ENCODE measurements at places on chromosomes 12 and 14. TPM values are rescaled to one million over a fixed set of nuclear protein-coding genes. Genes with fewer than 3 reads are reported as not detected.
A peak's percentile ranks its signal among the peaks of the same experiment; 100 is the strongest.

DNA sequence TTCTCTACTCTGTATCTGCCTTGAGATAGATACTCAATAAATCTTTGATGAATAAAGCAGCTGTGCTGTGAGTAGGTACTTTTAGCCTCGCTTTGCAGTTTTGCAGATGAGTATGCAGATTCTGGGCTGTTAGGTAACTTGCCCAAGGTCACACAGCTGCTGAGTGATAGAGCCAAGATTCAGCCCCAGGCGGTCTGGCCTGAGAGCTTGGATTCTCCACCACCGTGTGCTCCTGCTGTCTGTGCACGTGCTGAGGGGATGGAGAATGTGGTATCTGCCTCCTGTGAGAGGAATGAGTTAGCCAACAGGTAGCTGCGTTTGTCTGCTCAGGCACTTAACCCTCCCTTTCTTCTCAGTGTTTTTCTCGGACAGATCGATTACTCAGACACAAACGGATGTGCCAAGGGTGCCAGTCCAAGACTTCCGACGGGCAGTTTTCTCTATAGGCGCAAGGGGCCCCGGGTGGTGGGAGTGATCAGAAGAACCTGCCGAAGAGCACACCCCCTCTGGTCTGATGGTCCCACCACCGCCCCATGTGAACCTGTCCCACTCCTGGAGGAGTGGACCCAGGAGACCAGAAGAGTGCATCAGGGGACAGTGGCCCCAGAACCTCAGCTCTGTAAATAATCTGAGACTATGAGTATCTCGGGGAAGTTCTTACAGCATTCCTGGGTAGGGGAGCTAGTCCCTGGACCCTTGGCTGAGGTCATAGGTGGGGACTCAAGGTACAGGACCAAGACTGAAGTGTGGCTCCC lies 6.6 kb upstream of the CSAD start:
- H3K36me3 ChIP-seq = peaks cover 75% of the 10 kb centered on the region
- H3K4me1 ChIP-seq = peaks cover 20% of the 10 kb centered on the region
- no peak overlapping the region for H3K4me3 ChIP-seq
- H3K27ac ChIP-seq = no peak overlapping the region
- DNase-seq = no peak

Gene FERMT2
- 44.3 TPM for total RNA-seq

DNA sequence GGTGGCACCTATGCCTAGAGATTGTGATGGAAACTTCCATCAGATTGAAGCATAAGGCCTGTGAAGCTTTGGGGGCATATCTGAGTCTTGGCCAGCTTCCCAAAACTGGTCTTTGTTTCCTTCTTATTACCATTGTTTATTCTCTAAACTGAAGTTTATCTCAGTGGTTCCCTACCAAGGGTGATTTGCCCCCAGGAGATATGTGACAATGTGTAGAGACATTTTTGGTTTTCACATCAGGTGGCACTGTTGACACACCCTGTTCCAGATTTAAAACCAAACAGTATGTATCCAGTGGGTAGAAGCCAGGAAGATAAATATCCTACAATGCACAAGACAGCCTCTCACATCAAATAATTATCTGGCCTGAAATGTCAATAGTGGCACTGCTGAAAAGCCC lies 22.1 kb downstream of the RASSF9 start:
- no peaks in the 10 kb centered on the region for H3K36me3 ChIP-seq
- no peak overlapping the region for H3K4me3 ChIP-seq
- H3K27ac ChIP-seq = no peak overlapping the region
- DNase-seq = no peak

Gene CAND1
- total RNA-seq = 29.2 TPM

DNA sequence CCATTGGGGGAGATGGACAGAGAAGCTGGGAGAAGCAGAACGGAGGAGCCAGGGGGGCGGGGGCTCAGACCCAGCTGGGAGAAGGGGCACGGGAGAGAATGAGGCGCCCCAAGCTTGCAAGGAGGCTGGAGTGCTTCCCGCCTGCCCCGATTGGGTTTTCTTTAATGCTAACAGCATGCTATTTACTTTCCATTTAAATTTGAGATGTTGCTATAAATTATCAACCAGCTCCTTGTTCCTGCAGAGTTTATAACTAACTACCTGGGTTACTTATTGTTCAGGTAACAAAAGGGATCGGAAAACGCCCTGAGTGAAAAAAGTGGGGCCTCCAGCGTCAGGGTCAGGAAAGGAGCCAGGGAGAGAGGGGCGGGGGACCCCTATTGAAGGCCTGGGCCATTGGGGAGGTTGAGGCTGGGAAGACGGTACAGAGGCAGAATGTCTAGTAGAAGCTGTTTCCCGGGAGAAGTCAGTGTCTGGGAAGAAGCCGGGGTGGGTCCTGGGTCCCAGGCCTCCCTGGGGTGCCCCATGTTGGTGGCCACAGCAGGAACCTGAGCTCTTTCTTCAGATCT lies 2.5 kb downstream of the HNF1A start:
- H3K36me3 ChIP-seq = no peaks in the 10 kb centered on the region
- peak overlapping the region; percentile 66 for H3K4me3 ChIP-seq
- DNase-seq = peak; percentile 83

- H3K4me3 ChIP-seq = no peak overlapping the region
- H3K36me3 ChIP-seq = no peaks in the 10 kb centered on the region
- H3K27me3 ChIP-seq = no peaks in the 10 kb centered on the region
- DNase-seq = no peak
- H3K27ac ChIP-seq = no peak overlapping the region
- no peaks in the 10 kb centered on the region for H3K4me1 ChIP-seq
These were observed 193.9 kb downstream of the BCAT1 start for GRCh38 chr12:24754690-24755638.

GRCh38 chr12:18570543-18570942 lies 167.3 kb downstream of the PLCZ1 start:
- H3K36me3 ChIP-seq = peaks cover 5% of the 10 kb centered on the region
- H3K27me3 ChIP-seq = no peaks in the 10 kb centered on the region
- no peak overlapping the region for H3K4me3 ChIP-seq
- DNase-seq = no peak
- no peak overlapping the region for H3K27ac ChIP-seq

Gene NID2
- 20.4 TPM for total RNA-seq

GRCh38 chr14:35368583-35369392 lies 35.8 kb downstream of the NFKBIA start:
- H3K4me1 ChIP-seq = peaks cover 18% of the 10 kb centered on the region
- DNase-seq = no peak
- H3K4me3 ChIP-seq = no peak overlapping the region
- no peak overlapping the region for H3K27ac ChIP-seq
- no peaks in the 10 kb centered on the region for H3K36me3 ChIP-seq
- no peaks in the 10 kb centered on the region for H3K27me3 ChIP-seq

Gene GALNT9
- total RNA-seq = not detected

GRCh38 chr14:105865904-105866840 lies 339.8 kb downstream of the TMEM121 start:
- no peaks in the 10 kb centered on the region for H3K36me3 ChIP-seq
- H3K4me3 ChIP-seq = no peak overlapping the region
- no peak for DNase-seq
- no peaks in the 10 kb centered on the region for H3K27me3 ChIP-seq
- H3K4me1 ChIP-seq = no peaks in the 10 kb centered on the region

- no peaks in the 10 kb centered on the region for H3K36me3 ChIP-seq
- H3K27ac ChIP-seq = no peak overlapping the region
- no peak for DNase-seq
- H3K27me3 ChIP-seq = peaks cover 4% of the 10 kb centered on the region
- H3K4me1 ChIP-seq = peaks cover 33% of the 10 kb centered on the region
These were observed 3.2 kb downstream of the MGST1 start for GRCh38 chr12:16350682-16351081.

Gene SIX6
- total RNA-seq = not detected

DNA sequence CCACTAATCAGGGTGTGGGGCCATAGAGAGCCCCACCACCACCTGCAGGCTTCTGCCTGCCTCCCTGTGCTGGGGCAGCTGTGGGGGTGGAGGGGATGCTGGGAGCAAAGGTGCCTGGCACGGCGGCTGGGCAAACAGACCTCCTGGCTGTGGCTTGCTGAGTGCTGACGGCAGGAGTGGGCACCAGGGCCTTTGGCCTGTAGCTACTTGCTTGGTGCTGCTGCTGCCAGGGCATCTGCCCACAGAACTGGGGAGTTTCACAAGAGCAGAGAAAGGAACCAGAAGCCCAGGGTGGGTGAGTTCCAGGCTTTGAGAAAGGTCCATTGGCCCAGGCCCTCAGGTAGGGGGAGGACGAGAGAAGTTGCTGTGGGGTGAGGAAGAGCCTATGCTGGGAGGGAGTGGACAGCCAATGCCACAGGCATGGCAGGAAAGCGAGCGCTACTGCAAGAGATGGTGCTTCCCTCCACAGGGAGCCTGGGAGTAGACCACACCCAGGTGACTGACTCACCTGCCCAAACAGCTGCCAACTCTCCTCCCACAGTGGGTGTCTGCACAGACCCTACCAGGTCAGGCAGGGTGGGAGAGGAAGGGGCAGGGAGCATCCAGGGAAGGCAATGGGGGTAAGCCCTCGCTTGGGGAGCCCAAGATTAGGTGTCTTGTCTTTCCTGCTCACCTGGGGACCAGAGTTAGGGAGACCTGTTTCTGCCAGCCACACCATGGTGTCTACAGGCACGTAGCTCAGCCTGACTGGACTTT lies 39.0 kb upstream of the HDAC7 start:
- no peaks in the 10 kb centered on the region for H3K27me3 ChIP-seq
- DNase-seq = no peak
- H3K36me3 ChIP-seq = peaks cover 39% of the 10 kb centered on the region
- no peaks in the 10 kb centered on the region for H3K4me1 ChIP-seq
- no peak overlapping the region for H3K27ac ChIP-seq
